NCI-H1436 (cell line): ENCODE measurements at places on chromosomes 3 and 15.
A peak's percentile ranks its signal among the peaks of the same experiment; 100 is the strongest.

- DNase-seq: no peak
Observed at GRCh38 chr3:131948806-131949205, 86.0 kb downstream of the CPNE4 start.

- DNase-seq: no peak
Observed at GRCh38 chr3:29186982-29187725, 93.7 kb upstream of the RBMS3 start.

GRCh38 chr15:90035840-90036230 is 34.7 kb downstream of the ZNF710 start:
- no peak for DNase-seq

DNA sequence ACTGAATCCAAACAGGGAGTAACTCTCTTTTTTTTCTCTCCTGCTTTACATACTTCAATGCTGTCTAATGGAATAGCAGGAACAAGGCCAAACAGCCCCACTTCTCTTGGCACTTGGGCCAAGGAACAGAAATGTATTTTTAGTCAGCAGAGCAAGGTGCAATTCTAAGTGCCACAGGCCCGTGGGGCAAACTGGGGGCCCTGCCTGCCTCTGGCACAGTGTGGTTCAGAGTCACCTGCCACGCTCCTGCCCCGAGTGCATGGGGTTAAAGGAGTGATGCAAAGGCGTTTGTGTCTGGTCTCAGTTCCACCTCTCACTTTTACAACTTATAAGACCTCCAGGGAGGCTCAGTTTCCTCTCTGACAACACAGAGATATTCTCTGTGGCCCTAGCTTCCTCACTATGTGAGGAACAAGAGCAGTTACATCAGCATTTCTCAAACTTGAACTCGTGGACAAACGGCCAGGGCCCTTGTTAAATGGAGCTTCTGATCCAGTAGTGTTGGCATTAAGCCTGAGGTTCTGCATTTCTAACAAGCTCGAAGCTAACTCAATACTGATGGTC is 51.3 kb downstream of the LRIG1 start:
- no peak for DNase-seq

DNA sequence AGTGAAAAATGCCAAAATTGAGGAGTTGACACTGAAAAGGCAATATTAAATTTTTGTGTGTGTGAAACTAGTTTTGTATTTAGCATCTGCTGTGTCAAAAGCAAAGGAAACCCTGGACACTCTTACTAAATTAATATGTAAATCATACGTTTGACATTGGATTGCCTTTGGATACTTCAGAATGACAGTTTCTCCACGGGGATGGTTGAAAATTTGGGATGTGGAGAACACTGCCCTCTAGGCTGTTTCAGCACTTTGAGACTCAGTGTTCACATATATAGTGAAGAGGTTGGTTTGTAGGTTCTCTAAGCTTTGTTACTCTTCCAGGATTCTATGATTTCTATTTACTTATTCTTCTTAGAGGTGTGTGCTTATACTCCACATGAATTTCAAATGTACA is 3.0 kb downstream of the ROBO2 start:
- no peak for DNase-seq

GRCh38 chr3:42463093-42463492 is 39.4 kb upstream of the VIPR1 start:
- DNase-seq: no peak

- DNase-seq: no peak
Observed at GRCh38 chr15:98812716-98813446, 164.5 kb downstream of the IGF1R start.

- DNase-seq: no peak
Observed at GRCh38 chr3:115688418-115688817, 65.1 kb downstream of the GAP43 start.

DNA sequence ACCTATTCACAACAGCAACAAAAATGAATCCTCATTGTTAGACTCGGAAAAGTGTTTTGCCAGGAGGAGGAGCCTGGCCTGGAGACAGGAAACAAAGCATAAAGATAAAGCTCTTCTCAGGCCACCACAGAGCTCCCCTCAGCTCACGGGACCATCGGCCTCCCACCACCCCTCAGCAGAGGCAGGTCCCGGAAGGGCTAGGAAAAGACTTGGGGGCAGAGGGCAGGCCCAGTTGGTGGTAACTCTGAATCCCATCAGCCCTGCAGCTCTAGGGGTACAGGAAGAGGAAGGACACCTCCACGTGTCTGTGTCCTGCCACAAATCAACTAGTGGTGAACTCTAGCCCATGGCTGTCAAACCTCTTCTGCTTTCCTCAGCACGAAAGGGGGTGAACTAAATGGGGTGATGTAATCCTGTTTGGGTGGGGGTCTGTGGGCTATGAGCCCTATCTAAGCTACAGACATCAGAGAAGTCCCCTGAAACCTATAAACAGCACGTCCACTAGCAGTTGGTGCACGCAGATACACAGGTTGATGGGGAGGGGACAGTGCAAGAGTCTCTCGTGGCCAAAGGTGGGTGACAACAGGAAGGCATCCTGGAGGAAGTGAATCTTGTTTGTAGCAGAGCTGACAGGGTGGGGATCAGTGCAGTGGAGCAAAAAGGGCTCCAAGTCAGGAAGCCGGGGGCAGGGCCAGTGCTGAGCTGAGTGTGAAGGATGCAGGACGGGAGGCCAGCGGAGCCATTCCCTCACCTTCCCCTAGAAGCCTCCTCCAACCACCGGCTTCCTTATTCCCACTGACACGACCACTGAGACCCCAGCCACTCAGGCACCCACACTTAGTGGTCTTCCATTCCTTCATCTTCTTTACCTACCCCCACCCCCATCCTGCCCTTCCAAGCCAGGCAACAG is 111.1 kb upstream of the HACD2 start:
- no peak for DNase-seq

DNA sequence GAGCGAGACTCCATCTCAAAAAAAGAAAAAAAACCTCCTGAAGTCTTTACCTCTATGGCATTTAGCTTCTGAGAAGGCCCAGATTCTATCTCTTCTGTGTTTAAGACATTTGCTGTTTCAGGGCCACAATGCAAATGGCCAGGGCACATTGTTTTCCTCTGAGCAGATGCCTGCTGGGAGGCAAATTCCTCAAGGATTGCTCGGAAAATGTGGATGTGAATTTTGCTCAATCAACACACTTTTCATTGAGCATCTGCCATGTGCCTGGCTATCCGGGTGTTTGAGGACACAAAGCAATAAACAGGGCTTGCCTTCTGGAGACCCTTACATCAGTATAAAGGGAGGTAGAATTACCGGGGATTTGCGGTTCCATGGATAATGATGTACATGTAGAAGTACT is 20.0 kb downstream of the TRIM71 start:
- no peak for DNase-seq

DNA sequence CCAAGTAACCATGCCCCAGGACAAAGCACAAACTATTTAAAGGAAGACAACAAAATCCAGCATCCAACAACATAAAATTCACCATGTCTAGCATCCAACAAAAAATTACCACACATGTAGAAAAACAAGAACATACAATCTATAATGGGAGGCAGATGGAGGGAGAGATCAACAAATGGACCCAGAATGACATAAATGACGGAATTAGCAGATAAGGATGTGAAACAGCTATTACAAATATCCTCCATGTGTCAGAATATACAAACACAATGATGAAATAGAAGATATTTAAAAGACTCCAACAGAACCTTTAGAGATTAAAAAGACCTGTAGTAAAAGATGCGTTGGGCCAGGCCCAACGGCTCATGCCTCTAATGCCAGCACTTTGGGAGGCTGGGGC is 10.8 kb downstream of the LYSMD4 start:
- DNase-seq: no peak

DNA sequence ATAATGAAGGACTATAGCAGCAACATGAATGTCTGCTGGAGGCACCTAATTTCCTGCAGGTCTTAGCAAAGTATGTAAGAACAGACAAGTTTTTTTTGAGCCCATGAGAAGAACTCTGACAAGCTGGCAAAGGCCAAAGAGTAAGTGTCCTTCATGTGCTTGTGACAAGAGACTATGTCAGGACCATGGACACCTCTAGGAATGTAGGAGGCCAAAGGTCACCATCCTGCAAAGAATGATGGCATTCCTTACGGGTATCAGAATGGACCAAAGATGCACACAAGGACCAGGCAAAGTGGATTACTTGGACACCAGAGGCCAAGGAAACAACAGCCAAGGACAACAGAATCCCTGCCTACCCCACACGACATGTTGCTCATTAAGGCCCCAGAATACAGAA is 858.5 kb upstream of the CFAP20DC start:
- DNase-seq: no peak

DNA sequence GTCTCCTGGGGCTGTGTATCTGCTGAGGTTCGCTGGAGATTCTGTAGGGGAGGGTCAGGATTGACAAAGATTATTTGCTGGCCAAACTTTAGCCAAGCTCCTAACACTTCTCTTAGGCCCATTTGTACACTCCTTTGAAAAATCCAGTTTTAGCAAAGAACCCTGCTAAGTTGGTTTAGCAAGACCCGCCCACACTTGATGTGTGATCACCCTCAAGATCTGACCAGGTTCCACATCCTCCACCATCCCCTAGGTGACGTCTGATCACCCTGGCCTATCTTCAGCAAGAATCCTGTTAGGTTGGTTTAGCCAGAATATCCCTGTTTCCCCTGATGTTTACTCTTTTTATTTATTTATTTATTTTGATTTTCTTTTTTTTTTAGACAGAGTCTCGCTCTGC is 14.8 kb upstream of the SLC35G2 start:
- DNase-seq: no peak

DNA sequence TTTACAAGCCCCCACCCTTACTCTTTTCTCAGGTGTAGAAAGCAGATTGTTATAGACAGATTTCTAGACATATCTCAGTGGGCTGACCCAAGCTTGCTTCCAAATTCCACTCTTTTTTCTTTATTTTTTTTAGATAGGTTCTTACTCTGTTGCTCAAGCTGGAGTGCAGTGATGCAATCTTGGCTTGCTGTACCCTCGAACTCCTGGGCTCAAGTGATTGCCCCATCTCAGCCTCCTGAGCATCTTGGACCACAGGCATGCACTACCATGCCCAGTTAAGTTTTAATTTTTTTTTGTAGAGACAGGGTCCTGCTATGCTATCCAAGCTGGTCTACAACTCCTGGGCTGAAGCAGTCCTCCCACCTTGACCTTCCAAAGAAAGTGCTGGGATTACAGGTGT is 53.5 kb upstream of the ADAMTS9 start:
- DNase-seq: no peak

GRCh38 chr3:132911741-132912415 is 126.3 kb upstream of the TMEM108 start:
- DNase-seq: no peak

- DNase-seq: no peak
Observed at GRCh38 chr3:37991823-37992222, 1.2 kb downstream of the VILL start.

- no peak for DNase-seq
Observed at GRCh38 chr3:119240101-119240590, 532 bp downstream of the B4GALT4 start.

DNA sequence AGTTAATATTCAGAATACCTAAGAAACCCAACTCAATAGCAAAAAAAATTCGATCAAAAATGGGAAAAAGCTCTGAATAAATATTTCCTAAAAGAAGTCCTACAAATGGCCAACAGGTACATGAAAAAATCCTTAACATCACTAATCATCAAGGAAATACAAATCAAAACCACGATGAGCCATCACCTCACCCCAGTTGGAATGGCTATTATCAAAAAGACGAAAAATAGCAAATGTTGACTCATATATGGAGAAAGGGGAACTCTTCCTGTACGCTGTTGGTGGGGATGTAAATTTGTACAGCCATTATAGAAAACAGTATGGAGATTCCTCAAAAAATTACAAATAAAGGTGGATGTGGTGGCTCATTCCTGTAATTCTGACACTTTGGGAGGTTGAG is 29.6 kb upstream of the SGO1 start:
- no peak for DNase-seq

DNA sequence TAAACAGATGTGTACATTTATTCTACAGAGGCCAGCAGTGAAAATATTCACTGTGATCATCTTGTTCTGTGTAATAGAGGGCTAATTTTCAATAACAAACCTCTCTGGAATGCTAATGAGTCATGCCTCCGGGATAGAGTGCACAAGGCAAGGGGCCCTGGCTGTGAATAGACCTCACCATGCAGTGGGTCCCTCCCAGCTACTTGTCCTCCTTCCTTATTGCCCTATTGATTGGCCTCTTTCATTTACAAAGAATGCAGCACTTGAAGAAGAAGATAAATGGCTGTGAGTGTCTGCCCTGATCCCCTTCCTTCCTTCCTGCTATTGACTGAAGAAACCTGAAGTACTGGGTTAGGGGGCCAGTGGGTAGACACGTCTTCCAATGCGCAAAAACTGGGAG is 436.3 kb downstream of the WDR72 start:
- no peak for DNase-seq

DNA sequence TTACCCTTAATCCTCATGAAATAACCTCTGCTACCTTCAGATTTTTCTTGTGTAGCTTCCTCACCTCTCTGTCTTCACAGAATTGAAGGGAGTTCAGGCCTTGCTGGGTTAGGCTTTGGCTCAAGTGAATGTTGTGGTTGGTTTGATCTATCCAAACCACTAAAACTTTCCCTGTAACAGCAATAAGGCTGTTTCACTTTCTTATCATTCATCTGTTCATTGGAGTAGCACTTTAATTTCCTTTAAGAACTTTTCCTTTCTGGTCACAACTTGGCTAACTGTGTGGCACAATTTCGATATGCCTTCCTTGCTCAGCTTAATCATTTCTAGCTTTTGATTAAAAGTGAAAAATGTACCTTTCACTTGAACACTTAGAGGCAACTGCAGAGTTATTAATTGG is 129.8 kb downstream of the NR1I2 start:
- DNase-seq: no peak

DNA sequence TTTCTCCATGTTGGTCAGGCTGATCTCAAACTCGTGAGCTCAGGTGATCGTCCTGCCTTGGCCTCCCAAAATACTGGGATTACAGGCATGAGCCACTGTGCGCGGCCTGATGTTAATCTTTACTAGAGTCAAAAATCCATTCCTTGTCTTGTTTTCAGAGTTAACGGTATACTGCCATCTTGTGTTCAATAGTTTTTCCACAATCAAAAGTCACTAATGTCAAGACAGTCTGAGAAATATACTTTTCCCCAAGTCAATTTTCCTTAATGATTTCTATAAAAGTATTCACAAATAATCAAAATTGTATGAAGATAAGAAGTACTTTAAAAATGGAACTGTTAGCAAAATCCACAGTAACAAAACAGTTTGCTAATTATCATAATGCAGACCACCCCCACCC is 8.5 kb downstream of the CRBN start:
- DNase-seq: no peak

GRCh38 chr15:78247911-78248310 is 13.5 kb upstream of the ACSBG1 start:
- DNase-seq: no peak

- DNase-seq: peak; percentile 9
Observed at GRCh38 chr3:109081746-109082510, 36.0 kb downstream of the MORC1 start.

DNA sequence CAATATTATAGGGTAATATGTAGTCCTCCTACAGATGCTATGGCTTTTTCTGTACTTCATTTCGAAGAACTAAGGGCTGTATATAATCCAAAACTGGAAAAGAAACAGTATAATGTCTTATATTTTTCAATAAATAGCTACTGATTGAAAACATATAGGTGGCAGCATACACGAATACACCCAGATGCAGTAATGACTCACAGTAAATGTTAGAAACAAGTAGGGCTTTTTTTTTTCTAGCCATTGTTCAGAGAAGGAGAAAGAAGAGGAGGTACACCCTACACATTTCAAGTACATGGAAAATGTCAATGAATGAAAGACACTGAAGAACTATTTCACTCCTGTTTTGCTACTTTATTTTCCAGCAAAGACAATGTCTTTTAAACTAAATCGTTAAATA is 9.4 kb downstream of the DAZL start:
- DNase-seq: no peak
